ENCODE measurements at places on chromosomes 12 and 14.

GRCh38 chr12:32828120-32828519, 68.5 kb downstream of the PKP2 start:
- DNase-seq, result no peak

DNA sequence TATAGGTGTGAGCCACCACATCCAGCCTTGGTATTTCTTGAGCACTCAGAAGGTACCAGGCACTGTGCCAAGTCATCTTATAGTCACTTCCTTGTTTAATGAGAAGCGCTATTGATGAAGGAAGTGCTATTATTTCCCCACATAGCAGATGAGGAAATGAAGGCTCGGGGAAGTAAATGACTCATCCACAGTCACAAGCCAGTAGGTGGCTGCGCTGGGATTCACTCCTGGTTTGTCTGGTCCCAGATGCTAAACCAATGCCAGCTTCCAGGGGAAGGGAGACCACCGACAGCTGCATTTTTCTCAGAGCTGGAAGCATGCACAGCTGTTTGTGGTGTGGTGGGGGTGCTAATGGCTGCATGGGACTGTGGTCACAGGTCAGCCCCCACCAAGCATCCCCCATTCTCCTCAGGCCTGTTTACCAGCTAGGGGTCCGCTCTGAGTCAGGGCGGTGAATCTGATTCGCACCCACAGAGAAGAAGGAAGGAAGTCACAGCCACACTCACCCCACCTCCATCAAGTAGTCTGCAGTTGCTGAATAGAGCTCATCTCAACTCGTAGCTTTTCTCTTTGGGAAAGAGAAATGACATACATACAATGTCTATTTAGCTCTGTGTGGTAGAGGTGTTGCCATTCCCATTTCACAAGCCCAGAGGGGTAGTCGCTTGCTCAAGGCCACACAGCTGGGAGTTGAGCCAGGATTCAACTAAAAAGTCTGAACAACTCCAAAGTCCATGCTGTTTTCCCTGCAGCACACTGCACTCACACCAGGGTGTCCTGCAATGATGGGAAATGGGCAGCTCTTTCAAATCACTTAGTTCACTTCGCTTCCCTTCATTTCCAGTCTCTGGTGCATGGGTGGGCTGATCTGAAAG, 6.3 kb upstream of the LTBP2 start:
- DNase-seq, result peak; percentile 85

DNA sequence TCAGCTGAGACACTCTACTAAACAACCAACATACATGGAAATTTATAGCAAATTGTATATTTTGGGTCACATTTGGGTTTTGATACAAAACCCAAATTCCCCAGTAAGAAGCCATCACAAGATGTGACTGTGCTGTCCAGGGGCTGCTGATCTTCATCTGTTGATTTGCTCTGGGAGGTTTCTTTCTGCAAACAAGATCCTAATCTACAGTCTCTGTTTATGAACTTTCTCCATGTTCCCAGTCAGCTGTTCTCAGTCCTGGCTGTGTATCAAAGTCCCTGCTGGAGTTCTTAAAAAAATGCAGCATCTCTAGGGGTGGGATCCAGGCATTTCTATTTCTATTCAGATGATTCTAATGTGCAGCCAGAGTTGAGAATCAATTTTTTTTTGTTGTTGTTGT, 85.1 kb downstream of the ATP23 start:
- no peak for DNase-seq

GRCh38 chr12:112850383-112850782, 56.4 kb upstream of the OAS1 start:
- no peak for DNase-seq

- no peak for DNase-seq
Observed at GRCh38 chr12:1102115-1102514, 111.1 kb downstream of the ERC1 start.

DNA sequence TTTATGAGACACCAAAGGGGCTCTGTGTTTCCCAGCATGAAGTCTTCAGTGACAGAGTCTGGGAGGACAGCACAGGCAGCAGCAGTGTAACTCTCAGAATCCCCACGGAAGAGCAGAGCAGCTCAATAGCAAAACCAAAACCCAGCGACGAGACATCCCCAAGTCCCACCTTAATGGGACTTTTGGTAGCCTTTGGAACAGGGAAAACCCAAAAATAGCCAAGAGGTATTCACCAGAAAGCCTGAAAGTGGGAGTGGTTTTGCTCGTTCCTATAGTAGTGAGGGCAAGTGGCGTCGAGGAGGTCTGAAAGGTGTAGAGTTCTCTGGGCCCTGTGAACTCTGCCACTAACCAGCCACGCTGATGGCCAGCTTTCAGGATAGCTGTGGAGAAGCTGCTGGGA, 174.6 kb downstream of the ETV6 start:
- DNase-seq, result no peak

GRCh38 chr14:70555890-70556289, 21.1 kb upstream of the ADAM20 start:
- DNase-seq, result no peak

DNA sequence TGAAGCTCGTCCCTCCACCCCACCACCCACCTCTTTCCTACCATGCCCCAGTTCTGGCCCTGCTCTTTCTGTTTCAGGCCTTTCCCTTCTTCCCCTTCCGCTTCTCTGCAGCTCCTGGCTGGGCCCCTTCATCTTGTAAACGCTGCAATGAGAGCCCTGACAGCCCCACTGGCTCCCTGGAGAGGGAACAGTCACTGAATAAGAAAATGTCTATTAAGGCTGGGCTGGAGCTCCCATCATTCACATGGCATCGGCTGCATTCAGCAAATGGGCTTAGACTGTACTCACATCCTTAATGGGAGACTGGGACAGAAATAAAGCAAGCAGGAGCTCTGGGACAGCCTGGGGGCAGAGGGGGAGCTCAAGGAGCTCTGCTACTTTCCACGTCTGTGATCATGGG, 45.2 kb upstream of the TUNAR start:
- DNase-seq, result no peak

GRCh38 chr12:62247281-62248045, 12.7 kb upstream of the USP15 start:
- no peak for DNase-seq

GRCh38 chr12:69598174-69598753, 12.4 kb downstream of the LRRC10 start:
- DNase-seq, result no peak

DNA sequence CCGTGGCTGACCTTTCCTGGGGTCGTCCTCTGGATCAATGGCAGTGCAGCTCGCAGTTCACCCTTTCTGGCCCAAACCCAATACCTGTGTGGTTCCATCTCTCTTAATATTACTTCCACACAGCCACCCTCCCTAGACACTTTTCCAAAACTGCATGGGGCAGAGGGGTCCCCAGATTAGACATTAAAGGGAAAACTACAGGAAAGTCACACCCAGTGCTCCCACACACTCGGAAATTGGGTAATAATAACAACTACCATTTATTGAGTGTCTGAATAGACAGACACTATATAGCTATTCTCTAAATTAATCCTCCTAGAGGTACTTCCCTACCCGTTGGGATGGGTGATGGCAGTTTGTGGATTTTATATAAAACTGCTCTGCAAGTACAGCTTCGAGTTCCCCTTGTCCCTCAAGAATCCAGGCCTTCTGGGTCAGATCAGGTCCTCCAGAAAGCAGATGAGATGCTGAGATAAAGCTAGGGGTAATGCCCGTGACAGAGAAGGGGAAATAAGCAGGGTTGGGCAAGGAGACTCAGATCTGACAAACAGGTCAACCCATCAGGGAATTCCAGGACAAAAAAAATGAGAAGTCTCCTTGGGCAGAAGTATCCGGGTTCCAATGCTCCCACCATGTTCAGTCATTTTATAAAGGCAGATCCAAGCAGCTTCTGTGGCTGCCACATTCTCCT, 795 bp upstream of the PXN start:
- no peak for DNase-seq

GRCh38 chr12:3105690-3106479, 28.7 kb downstream of the TSPAN9 start:
- no peak for DNase-seq

GRCh38 chr12:115260762-115261675, 577.0 kb upstream of the TBX3 start:
- no peak for DNase-seq

DNA sequence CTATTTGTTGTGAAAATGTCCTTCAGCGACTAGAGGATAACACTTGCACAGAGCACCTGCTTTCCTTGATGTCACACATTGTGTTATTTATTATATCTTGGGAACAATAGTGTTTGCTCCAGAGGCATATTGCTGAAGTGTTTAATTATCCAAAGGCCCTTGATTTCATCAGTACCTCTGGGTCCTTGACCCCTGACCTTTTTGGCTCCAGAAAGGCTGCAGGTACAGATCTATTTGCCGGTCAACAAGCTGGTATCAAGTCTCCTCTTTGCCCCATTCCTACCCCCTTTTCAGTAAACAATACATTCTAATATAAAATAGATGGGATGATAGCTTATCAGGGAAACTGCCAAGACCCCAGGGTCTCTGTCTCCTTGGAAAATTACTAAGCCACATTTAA, 206.8 kb downstream of the DACT1 start:
- no peak for DNase-seq

DNA sequence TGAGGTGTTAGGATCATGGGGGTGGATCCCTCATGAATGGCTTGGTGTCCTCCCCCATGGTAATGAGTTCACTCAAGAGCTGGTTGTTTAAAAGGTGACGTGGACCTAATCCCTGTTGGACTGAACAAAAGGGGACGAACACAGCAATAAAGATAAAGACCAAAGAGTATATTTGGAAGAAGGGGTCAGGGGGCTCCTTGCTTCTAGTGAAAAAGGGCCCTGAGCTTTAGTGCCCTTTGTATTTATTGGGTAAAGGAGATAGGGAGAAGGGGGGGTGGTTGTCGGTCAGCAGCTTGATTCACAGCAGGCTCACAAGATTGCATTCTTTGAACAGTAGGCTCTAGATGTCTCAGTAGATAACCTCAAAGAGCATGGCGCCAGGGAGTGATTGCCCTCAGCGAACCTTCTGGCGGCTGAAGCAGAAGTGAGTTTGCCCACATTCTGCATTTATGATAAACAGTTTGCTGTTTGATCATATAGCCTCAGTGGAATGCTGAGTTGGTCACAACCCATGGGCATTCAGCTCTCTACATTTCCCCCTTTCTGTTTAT, 25.9 kb upstream of the MAPKAPK5 start:
- no peak for DNase-seq

GRCh38 chr12:125734137-125734536, 668.9 kb downstream of the AACS start:
- no peak for DNase-seq

GRCh38 chr12:95956557-95957145, 13.5 kb downstream of the AMDHD1 start:
- DNase-seq, result no peak

DNA sequence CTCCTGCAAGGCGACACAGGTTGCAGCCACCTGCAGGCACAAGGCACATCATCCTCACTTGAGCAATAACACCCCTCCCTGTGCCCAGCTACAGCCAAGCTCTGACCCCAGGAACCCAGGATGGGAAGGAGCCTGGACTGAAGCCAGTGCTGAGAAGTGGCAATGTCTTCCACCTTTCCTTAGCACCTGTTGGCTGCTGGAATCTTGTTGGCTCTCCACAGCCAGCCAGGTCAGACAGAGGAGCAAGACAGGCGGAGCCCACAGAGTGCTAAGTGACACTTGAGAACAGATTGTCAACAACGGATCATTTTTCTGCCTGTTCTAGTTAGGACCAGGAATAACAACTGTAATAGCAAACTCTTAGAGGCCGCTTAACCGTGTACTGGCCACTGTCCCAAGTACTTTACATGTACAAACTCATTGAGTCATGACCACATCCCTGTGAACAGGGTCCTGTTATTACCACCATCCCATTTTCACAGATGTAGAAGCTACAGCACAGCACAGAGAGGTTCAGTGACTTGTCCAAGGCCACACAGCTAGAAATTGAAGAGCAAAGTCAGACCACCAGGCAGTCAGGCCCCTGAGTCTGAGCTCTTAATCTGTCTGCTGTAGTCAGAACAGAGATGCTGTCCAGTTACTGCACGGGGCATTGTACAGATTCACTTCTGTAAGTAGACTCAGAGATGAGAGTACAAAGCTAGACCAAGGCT, 45.6 kb downstream of the RNFT2 start:
- no peak for DNase-seq

DNA sequence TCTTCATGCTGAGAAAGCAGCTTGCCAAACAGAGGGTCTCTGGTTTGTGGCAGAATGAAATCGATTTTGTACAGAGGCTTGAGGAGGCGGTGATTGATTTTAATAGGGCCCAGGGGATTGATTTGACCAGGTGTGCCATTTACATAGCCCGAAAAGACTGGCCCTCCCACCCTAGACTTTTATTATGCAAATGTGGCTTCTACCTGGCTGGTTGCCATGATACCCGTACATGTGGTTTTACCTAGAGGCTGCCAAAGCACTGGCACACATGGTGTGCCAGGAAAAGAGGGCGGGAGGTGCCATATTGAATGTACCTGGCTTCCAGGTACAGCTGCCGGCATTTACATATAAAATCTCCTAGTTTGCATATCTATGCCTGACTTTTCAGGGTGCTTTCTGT, 18.0 kb upstream of the GUCY2C start:
- DNase-seq, result no peak

DNA sequence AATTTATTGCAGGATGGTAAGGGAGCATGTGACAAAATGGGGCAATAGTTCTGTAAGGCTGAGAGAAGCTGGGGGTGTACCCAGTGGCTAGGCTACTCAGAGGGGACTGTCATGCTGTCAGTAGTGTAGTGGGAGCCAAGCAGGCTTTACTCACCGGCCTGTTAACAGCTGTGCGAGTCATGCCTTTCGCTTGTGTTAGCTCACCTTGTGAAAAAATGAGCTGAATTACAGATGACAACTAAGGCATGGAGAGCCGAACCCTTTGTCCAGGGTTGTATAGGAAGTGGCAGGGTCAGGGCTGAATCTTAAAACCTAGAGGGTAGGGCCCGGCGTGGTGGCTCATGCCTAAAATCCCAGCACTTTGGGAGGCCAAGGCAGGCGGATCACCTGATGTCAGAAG, 37.9 kb downstream of the SH2B3 start:
- peak; percentile 49 for DNase-seq

DNA sequence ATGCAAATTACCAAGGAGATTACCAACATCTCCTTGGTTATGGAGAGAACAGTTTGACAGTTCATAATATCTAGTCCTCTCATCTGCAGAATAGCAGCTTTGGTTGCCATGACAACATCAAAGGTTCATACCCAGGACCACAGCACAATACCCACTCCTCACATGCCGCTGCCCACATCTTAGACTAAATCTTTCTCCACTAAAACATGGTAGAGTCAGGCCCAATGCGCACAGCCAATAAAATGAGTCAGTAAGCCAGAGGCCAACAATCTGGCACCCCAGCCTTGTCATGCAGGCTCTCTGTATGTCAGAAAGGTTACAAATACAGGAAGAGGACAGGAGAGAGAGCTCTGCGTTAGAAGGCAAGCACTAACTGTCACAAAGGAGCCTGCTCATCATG, 70.6 kb downstream of the KCNK10 start:
- no peak for DNase-seq

GRCh38 chr12:111715279-111715678, 29.4 kb downstream of the ACAD10 start:
- DNase-seq, result no peak

DNA sequence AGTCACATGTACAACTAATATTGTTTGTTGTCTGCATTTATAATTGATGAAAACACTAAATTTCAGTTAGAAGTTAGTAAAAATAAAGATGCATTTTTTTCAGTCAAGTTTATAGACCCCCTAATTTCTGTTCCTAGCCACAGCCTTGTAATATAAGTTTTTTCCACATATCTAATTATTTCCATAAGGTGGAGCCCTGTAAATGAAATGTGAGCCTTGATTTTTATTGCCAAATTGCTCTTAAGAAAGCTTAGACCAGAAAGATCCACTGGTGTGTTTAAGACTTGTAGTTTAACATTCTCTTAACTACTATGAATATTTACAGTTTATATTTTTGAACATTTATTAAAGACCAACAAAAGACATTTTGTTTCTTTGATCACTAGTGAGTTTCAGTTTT, 322.1 kb upstream of the RGS6 start:
- DNase-seq, result no peak

Measured in activated CD4-positive, alpha-beta T cell treated with anti-CD3 and anti-CD28 coated beads, Interleukin-2, amount 50 U/mL, for 16 hours (primary cell).